Fibroblast of lung (primary cell): ENCODE measurements at places on chromosomes 5 and 9. TPM values are rescaled to one million over a fixed set of nuclear protein-coding genes. Genes with fewer than 3 reads are reported as not detected.

- no peak for DNase-seq
These were observed 46.0 kb downstream of the PARP8 start for GRCh38 chr5:50712479-50712878.

DNA sequence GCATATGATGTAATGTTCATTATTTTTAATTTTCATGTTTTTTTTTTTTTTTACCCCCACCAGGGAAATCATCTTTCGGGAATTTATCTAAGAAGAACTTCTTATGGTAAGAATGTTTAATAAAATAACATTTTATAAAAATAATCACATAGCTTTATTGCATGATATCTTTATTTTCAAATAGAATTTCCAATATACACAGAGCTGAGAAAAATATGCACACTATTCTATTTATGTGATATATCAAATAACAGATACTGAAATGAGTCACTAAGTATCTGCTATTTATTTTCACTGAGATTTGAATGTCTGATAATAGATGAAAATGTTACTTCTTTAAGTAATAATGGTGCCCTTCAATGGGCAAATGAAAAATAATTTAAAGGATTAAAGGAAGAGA is 1217.3 kb downstream of the MAT2B start:
- DNase-seq: no peak

- DNase-seq: no peak
These were observed 330.6 kb downstream of the NR2F1-AS1 start for GRCh38 chr5:93250424-93250823.

Gene PCDHGB4
- 10.0 and 18.3 TPM in 2 replicates for total RNA-seq

GRCh38 chr9:131774636-131775035 is 34.8 kb upstream of the RAPGEF1 start:
- DNase-seq: no peak

DNA sequence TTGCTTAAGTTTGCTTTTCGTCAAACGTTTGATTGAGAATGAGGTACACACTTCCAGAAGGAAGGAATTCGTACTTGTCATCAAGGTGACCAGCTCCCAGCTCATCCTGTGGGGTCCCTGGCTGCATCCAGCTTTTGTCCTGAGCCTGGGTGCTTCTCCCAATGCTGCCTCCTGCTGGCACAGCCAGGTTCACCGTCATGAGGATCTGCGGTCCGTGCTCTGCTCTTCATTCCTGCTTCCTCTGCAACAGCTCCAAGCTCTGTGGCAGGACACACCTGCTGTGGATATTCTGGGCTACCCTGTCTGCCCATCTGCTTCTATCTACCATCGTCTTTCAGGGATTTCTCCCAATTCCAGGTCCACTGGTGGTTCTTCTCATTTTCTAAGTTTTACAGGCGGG is 13.3 kb upstream of the UBE2QL1 start:
- DNase-seq: no peak

GRCh38 chr5:123611406-123611709 is 99.4 kb downstream of the CSNK1G3 start:
- DNase-seq: no peak

- no peak for DNase-seq
These were observed 120.4 kb downstream of the SLC1A3 start for GRCh38 chr5:36726767-36727166.

DNA sequence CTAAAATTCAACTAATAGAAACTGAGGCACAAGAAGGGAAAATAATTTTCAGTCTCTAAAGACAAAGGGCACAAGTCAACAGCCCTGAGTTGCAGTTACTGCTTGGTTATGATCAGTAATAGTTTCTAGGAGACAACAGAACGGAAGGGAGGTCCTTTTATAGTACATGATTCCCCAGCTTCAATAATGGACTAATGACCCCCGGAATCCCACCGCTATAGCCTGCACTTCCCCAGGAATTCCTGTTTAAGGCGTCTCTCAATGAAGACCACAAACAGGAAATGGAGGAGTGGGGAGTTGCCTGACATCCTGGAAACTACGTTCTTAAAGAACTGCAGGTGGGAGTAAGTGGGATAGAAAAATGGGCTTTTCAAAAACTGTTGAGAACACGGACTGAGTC is 60.6 kb downstream of the DIAPH1 start:
- DNase-seq: peak; percentile 69

- DNase-seq: peak; percentile 44
These were observed 153.4 kb upstream of the POU5F2 start for GRCh38 chr5:93894601-93895354.

Gene AIF1L
- 0.51 and 3.3 TPM in 2 replicates for total RNA-seq

DNA sequence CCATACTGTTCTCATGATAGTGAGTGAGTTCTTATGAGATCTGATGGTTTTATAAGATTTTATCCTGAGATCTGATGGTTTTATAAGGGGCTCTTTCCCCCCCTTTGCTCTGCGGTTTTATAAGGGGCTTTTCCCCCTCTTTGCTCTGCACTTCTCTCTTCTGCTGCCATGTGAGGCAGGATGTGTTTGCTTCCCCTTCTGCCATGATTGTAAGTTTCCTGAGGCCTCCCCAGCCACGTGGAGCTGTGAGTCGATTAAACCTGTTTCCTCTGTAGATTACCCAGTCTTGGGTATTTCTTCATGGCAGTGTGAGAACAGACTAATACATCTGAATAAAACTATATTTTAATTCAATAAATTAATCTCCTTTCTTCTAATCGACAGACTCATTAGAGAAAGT is 64.9 kb upstream of the ZSWIM6 start:
- no peak for DNase-seq

Gene PTGDS
- total RNA-seq: 89.9 and 90.3 TPM in 2 replicates

DNA sequence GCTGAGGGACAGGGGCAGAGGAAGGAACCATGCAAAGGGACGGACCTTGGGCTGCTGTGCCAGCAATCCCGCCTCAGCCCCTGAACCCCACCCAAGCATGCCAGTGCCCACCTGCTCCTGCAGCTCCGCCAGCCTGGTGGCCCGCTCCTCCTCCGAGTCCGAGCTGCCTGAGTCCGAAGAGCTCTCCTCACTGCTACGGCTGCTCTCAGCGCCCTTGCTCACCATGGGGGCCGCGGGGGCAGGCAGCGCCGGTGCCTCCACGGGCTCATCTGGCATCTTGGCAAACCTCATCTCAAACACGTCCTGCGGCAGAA is 16.3 kb downstream of the BRD3OS start:
- DNase-seq: no peak

Gene PTPA
- total RNA-seq: 159 and 203 TPM in 2 replicates

GRCh38 chr9:135080286-135081263 is 6.9 kb upstream of the OLFM1 start:
- DNase-seq: no peak

- DNase-seq: peak; percentile 37
These were observed 5.9 kb upstream of the FRMD3 start for GRCh38 chr9:83544002-83544698.

DNA sequence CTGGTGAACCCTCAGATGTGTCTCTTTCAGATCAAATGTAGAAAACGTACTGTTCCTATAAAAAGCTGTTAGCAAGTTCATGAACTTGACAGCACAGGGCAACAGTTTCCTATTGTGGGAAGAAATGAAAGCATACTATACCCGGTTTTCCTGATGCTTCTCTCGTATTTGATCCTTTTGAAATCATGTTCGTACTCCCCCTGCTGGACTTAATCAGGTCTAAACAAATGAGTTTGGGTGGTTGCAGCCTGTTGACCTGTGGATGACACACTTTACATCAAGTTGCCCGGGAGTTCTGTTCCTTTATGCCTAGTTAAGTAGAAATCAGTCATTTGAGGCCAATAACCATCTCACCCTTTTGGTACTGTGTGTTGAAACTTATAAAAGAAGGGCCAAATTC is 1992.3 kb downstream of the MAT2B start:
- DNase-seq: peak; percentile 13

GRCh38 chr9:76490249-76490990 is 31.4 kb downstream of the GCNT1 start:
- DNase-seq: no peak

- no peak for DNase-seq
These were observed 3.3 kb downstream of the SHISAL2B start for GRCh38 chr5:64693636-64694035.

Gene HK3
- under 0.01 TPM in 1 of 2 replicates, not detected in the other for total RNA-seq

GRCh38 chr9:69980041-69980440 is 63.6 kb upstream of the MAMDC2 start:
- DNase-seq: no peak

- DNase-seq: peak; percentile 25
These were observed 14.7 kb downstream of the LRRC70 start for GRCh38 chr5:62593331-62593730.

Gene POU5F2
- 0.51 and 0.66 TPM in 2 replicates for total RNA-seq

Gene DIPK1B
- total RNA-seq: 0.33 and 0.77 TPM in 2 replicates

Gene MZB1
- total RNA-seq: 0.17 TPM in 1 of 2 replicates, not detected in the other

Gene PCDHGA11
- total RNA-seq: 5.9 and 8.6 TPM in 2 replicates

GRCh38 chr9:34291023-34291422 is 38.0 kb downstream of the KIF24 start:
- DNase-seq: no peak

DNA sequence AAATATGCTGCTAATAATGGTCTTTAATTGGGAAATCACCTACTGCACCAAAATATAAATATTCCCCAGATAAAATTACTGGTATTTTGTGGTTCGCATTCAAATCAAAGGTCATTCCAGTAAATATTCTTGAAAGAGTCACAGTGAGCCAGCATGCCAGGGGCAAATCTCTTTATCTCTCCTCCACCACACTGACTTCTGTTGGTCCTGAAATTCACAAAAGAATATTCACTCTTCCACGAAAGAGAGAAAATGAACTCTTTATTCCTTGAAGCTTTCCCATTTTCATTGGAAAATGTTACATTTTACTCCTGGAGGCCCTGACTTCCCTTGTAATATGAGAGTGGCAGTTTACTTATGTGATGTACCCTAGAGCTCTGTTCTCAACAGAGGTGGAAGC is 39.7 kb downstream of the ZNF366 start:
- no peak for DNase-seq

GRCh38 chr9:136209232-136209631 is 4.3 kb upstream of the LHX3 start:
- DNase-seq: no peak

DNA sequence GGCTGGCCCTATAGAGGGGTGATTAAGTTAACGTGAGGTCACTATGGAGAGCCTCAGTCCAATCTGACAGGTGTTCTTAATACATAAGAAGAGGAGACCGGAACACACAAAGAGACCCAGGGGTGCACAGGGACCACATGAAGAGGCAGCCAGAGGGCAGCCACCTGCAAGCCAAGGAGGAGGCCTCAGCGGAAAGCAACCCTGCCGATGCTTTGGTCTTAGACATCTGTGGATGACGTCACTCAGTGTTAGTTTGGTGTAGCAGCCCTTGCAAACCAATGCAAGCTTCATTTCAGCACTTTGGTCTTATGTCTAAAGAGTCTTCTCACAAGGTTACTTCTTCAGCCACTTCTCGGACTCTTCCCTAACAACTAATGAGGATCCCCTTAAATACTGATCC is 47.6 kb upstream of the GRHPR start:
- no peak for DNase-seq

DNA sequence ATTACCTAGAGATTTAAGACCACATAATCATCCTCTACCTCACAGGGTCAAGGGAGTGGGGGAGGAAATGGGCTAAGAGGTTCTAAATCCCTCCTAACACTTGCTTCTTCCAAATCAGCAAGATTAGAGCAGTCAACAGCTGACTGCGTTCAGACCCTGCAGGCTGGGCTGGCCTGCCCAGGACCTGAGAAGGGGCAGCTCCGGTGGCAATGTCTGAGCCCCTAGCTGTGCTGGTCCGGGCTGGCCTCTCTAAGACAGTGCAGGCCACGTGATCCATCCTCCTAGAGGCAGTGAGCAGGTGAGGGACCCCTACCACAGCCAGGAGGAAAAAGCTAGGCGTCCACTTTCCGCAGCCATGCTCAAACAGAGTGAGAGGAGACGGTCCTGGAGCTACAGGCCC is at the start of gene KCNV2:
Gene KCNV2 (plus strand): TSS at position 126 of the 400 bp plus-strand sequence. CDS start 230 bp downstream, at position 356.
- no peak for DNase-seq

Gene IQGAP2
- total RNA-seq: 7.9 and 8.5 TPM in 2 replicates

DNA sequence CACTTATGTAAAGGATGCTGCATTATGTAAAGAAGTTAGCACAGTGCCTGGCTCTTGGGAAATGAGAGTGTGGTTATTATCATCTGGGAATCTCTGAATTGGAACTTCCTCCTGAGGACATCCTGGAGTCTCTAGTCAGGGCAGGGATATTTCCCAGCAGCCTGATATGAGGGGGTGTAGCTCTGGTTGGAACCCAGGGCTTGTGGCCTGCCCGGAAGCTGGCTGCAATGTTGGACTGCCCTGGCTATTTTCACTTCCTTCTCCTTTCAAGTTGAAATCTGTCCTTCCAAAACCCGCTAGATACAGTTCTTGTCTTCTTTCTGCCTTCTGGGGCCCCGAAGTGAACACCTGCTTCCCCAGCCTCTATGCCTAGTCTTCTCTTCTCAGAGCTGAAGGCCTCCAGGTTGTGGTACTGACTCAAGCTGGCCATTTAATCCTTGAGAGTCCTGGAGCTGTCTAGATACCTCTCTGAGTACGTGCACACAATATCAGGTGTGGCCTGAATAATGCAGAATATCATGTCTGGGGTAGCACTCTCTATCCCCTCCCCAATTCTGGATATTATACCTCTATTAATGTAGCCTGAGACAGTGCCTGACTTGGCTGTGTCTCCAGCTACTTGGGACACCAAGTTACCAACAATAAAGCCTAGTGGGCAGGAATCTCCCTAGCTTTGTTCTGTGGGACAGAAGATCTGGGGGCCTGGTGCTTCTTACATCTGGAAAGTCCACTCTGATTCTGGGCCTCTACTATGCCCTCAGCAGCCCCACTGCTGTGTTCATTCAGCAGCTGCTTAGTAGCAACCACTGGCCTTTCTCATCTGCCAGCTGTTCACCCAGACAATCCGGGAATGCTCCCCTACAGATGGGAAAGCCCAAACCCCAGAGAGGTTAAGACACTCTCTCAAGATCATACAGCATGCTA is 45.0 kb downstream of the SLC6A7 start:
- DNase-seq: no peak

Gene CLIC3
- 1.3 and 3.5 TPM in 2 replicates for total RNA-seq

- DNase-seq: no peak
These were observed 112.3 kb downstream of the SLC28A3 start for GRCh38 chr9:84228130-84228720.

GRCh38 chr9:121638399-121638798 is 13.0 kb upstream of the DAB2IP start:
- DNase-seq: no peak

- no peak for DNase-seq
These were observed 93.2 kb downstream of the EQTN start for GRCh38 chr9:27203783-27204182.

Gene BTNL3
- total RNA-seq: not detected in 2 replicates
